ENCODE measurements at places on chromosomes 4 and X.

- DNase-seq, result no peak
These were observed 49.5 kb upstream of the GC start for GRCh38 chr4:71833232-71833900.

- DNase-seq, result no peak
These were observed 29.6 kb downstream of the PDK3 start for GRCh38 chrX:24494647-24495075.

GRCh38 chr4:83613023-83613422 is 77.1 kb downstream of the GPAT3 start:
- DNase-seq, result no peak

GRCh38 chrX:332496-332860 is 13.9 kb upstream of the GTPBP6 start:
- DNase-seq, result no peak

- DNase-seq, result no peak
These were observed 62.4 kb upstream of the UGT2B15 start for GRCh38 chr4:68732653-68733466.

DNA sequence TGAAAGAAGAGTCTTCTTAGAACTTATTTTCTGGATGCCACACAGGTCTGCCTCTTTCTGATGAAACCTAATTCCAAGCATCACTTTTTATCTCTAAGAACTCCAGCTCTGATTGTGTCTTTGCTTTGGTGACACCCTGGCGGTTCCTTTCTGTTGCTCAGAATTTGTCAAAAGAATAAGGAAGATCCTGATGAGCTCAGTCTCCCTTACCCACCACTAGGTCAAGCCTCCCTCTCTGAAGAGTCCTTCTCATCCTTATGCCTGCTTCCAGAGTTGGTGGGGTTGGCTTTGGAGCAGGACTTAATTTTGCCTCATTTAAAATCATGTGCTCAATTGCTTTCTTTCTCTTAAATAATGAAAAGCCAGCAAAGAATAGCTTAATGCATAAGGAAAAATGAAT is 31.5 kb upstream of the RPL34 start:
- DNase-seq, result no peak

GRCh38 chrX:97692575-97692974 is 808.9 kb downstream of the RPA4 start:
- no peak for DNase-seq

- no peak for DNase-seq
These were observed 12.2 kb downstream of the UCP1 start for GRCh38 chr4:140556372-140557085.

GRCh38 chrX:68746988-68747387 is 81.8 kb upstream of the EFNB1 start:
- no peak for DNase-seq

DNA sequence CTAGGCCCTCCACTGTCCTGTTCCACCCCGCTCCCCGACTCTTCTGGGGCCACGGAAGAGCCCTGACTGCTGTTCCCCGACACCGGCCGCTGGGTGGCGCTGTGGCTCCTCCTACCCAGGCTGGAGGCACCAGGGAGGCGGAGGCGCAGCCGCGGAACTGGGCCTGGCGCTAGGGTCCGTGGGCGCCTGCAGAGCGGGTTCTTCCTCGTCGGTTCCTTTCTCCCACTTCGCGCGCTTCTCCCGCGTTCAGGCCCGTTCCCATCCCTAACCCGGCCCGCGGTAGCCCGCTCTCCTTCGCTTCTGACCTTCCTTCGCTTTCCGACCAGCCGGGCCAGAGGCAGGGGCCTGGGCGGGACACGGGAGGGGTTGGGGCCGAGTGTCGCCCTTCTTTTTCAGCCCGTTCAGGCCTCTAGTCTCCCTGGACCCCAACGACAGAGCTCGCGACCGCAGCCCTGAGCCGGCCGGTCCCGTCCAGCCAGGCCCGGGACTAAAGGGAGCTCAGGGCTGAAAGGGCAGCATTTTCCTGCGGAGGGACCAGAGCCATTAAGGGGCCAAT is 34.3 kb downstream of the NALF2 start:
- peak; percentile 54 for DNase-seq

- no peak for DNase-seq
These were observed 126.8 kb downstream of the GPR143 start for GRCh38 chrX:9638871-9639270.

Data from stimulated activated CD4-positive, alpha-beta T cell treated with anti-CD3 and anti-CD28 coated beads, Interleukin-1b, Interleukin-23, amount 100 ng/mL, for 24 hours (primary cell).